Effector memory CD8-positive, alpha-beta T cell (primary cell): ENCODE measurements at places on chromosomes 13 and 19.

DNA sequence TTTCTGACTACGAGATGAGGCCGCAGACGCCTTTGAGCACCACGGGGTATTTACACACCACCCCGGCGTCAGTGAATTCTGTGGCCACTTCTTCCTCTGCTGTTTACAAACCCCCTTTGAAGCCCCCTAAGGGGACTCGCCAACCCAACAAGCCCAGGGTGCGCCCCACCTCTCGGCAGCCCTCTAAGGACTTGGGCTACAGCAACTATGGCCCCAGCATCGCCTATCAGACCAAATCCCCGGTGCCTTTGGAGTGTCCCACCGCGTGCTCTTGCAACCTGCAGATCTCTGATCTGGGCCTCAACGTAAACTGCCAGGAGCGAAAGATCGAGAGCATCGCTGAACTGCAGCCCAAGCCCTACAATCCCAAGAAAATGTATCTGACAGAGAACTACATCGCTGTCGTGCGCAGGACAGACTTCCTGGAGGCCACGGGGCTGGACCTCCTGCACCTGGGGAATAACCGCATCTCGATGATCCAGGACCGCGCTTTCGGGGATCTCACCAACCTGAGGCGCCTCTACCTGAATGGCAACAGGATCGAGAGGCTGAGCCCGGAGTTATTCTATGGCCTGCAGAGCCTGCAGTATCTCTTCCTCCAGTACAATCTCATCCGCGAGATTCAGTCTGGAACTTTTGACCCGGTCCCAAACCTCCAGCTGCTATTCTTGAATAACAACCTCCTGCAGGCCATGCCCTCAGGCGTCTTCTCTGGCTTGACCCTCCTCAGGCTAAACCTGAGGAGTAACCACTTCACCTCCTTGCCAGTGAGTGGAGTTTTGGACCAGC lies 5.3 kb downstream of the SLITRK5 start:
- DNase-seq: no peak
- H3K4me1 ChIP-seq: peaks cover 13% of the 10 kb centered on the region
- H3K27ac ChIP-seq: no peak overlapping the region
- peaks cover 53% of the 10 kb centered on the region for H3K27me3 ChIP-seq

DNA sequence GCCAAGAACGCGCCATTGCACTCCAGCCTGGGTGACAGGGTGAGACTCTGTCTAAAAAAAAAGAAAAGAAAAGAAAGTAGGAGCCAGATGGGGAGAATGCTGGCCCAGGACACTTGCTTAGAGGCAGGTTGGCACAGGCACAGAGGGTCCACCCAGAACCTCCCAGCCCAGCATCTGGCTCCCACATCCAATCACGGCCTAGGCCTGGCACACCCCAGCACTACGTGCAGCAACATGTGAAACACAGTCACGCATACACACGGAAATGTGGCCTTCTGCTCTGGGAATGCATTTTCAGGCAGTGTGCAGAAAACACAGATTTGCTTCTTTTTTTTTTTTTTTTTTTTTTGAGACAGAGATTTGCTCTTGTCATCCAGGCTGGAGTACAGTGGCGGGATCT lies 20.9 kb upstream of the FOSB start:
- H3K4me3 ChIP-seq: no peak overlapping the region
- no peaks in the 10 kb centered on the region for H3K27me3 ChIP-seq
- H3K27ac ChIP-seq: peak overlapping the region; percentile 97
- no peak for DNase-seq
- H3K4me1 ChIP-seq: peaks cover 61% of the 10 kb centered on the region
- peaks cover 61% of the 10 kb centered on the region for H3K36me3 ChIP-seq

DNA sequence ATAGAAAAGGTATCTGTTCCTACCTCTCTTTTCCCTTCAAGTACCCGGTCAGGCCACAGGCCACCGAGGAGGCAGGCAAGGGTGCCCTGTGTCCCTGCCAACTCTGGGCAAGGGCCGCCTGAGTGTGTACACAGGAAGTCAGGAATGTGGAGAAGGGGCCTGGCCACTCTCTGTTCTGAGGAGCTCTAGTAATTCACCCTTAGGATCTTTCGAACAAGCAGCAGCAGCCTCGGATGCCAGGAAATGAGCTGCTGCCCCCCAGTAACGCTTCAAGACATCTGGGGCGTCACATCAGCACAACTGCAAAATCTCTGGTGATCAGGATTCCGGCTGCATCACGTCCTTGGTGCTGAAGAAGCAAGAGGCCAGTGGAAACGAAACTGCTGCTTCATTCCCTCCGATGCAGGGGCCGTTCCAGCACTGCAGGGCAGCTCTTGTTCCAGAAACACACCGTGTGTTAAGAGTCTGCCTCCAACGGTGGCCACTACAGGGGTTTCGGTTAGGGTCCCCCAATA lies 2.0 kb downstream of the RAB20 start:
- peaks cover 18% of the 10 kb centered on the region for H3K4me1 ChIP-seq
- H3K27me3 ChIP-seq: peaks cover 13% of the 10 kb centered on the region
- no peaks in the 10 kb centered on the region for H3K36me3 ChIP-seq
- no peak for DNase-seq
- H3K4me3 ChIP-seq: peak overlapping the region; percentile 90

DNA sequence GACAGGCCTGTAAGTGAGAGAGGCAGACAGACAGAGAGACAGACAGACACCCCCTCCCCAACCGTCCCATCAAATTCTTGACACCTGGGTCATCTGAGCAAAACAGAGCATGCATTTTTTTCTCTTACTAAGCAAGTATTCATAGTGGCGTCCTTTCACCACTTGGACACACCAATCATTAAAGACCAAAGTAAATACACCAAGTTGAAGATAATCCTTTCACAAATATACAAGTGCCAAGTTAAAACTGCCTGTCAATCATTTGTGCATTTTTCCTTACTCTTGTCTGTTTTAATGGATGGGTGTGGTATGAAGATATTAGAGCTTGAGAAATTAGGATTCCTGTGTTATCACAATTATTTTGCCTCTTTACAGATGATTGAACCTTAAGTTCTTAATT lies 337.3 kb downstream of the ATP8A2 start:
- DNase-seq: no peak
- H3K27me3 ChIP-seq: peaks cover 6% of the 10 kb centered on the region
- H3K36me3 ChIP-seq: no peaks in the 10 kb centered on the region
- no peaks in the 10 kb centered on the region for H3K4me1 ChIP-seq

DNA sequence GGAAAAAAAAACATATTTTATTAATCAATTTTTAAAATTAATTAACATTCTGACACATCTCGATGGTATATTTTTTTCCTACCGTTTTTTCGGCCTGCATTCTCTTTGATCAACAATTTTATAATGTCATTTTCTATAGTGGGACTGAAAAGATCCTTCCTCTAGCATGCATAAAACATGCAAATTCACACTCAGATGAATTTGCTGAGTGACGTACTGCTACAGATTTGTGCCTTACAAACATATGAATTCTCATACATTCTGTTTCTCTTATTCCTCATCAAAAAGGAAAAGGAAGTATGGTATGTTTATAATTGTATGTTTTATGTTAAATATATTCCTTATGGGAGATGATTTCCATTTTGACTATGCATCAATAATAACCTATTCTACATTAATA lies 458.2 kb downstream of the TSHZ3 start:
- H3K4me3 ChIP-seq: no peak overlapping the region
- no peaks in the 10 kb centered on the region for H3K4me1 ChIP-seq
- no peak for DNase-seq
- H3K27ac ChIP-seq: no peak overlapping the region

- H3K36me3 ChIP-seq: peaks cover 3% of the 10 kb centered on the region
- no peak for DNase-seq
- H3K4me1 ChIP-seq: no peaks in the 10 kb centered on the region
- no peak within 1 kb of the TSS for H3K4me3 ChIP-seq
Measured at GRCh38 chr19:44671400-44671799, at the start of gene CEACAM19. Gene CEACAM19 (plus strand): TSS chr19:44671482. CDS start chr19:44671932, 450 bp downstream.

- H3K4me1 ChIP-seq: no peaks in the 10 kb centered on the region
- H3K27ac ChIP-seq: no peak overlapping the region
- H3K4me3 ChIP-seq: no peak overlapping the region
- no peaks in the 10 kb centered on the region for H3K27me3 ChIP-seq
Measured at GRCh38 chr13:105311094-105311493, 1224.4 kb downstream of the EFNB2 start.

DNA sequence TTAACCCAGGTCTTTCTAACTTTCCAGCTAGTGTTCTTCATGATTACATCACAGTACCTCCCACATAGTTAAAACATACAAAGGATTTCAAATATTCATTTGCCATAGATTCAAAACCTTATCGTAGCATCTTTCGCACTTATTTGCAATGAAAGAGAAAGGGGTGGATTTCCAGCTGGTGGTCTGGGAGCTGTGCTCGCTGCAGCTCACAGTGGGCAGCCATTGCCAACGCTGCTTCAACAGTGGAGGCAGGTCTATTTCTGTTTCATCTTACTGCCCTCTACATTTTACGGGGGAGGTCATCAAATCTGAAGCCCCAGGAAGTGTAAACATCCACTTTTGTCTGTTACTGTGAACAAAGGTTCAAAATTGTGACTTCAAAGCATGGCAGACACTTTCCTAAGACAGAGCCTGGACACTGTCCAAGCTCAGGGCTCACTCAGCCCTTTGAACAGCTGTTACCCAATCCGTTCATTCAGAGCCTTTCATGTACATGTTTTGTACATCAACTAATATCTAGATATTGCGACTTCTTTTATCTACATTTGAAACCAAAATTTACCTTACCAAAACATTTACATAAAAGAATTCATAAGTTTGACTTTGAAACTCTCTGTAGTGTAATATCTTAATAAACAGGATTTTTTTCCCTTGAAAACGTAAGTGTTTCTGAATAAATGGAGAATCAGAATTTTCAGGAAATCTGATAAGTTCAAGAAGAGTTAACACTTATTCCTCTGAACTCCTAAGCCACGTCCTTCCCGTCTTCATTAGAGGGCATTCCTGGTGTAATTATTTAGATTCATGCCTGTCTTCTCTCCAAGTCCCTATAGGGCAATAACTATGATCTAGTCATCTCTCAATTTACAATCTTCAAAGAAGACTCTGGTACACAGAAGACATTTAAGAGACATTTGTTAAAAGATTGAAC lies 25.1 kb downstream of the STARD13 start:
- no peak overlapping the region for H3K27ac ChIP-seq
- no peak overlapping the region for H3K4me3 ChIP-seq
- H3K4me1 ChIP-seq: no peaks in the 10 kb centered on the region
- no peaks in the 10 kb centered on the region for H3K36me3 ChIP-seq
- DNase-seq: no peak

GRCh38 chr19:31784671-31785101 lies 435.4 kb upstream of the TSHZ3 start:
- peaks cover 20% of the 10 kb centered on the region for H3K27me3 ChIP-seq
- no peaks in the 10 kb centered on the region for H3K4me1 ChIP-seq
- no peak overlapping the region for H3K4me3 ChIP-seq
- H3K36me3 ChIP-seq: no peaks in the 10 kb centered on the region

DNA sequence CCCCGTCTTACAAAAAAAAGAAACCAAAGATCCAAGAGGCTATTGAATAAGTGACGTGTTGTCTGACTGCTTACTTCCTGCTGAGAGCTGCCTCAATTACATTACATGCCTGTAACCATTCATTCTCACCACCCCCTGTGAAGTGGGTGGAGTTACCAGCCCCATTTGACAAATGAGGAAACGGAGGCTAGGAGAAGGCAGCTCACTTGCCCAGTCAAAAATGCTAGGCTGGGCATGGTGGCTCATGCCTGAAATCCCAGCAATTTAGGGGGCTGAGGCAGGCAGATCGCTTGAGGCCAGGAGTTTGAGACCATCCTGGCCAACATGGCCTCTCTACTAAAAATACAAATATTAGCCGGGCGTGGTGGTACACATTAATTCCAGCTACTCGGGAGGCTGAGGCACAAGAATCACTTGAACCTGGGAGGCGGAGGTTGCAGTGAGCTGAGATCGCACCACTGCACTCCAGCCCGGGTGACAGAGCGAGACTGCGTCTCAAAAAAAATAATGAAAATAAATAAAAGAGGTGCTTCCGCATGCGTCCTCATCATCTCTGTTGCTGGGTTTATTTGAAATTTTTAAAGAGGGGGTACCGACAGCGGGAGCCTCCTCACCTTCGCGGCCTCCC lies 499 bp downstream of the LSM7 start:
- H3K4me3 ChIP-seq: peak overlapping the region; percentile 97
- peaks cover 32% of the 10 kb centered on the region for H3K4me1 ChIP-seq
- peaks cover 46% of the 10 kb centered on the region for H3K36me3 ChIP-seq
- H3K27me3 ChIP-seq: no peaks in the 10 kb centered on the region
- peak; percentile 48 for DNase-seq

- H3K36me3 ChIP-seq: no peaks in the 10 kb centered on the region
- DNase-seq: no peak
- no peak overlapping the region for H3K27ac ChIP-seq
- H3K4me3 ChIP-seq: no peak overlapping the region
- H3K27me3 ChIP-seq: no peaks in the 10 kb centered on the region
Measured at GRCh38 chr19:30760014-30760413, 387.8 kb downstream of the ZNF536 start.

- no peaks in the 10 kb centered on the region for H3K4me1 ChIP-seq
- no peak overlapping the region for H3K27ac ChIP-seq
- peaks cover 3% of the 10 kb centered on the region for H3K36me3 ChIP-seq
- H3K27me3 ChIP-seq: peaks cover 51% of the 10 kb centered on the region
Measured at GRCh38 chr13:110759710-110760109, 46.2 kb downstream of the ING1 start.

GRCh38 chr13:32261567-32261966 lies 53.6 kb downstream of the ZAR1L start:
- no peak overlapping the region for H3K27ac ChIP-seq
- no peaks in the 10 kb centered on the region for H3K27me3 ChIP-seq
- no peak overlapping the region for H3K4me3 ChIP-seq
- H3K4me1 ChIP-seq: no peaks in the 10 kb centered on the region
- DNase-seq: no peak
- peaks cover 14% of the 10 kb centered on the region for H3K36me3 ChIP-seq

- no peak overlapping the region for H3K4me3 ChIP-seq
- peak; percentile 38 for DNase-seq
- no peak overlapping the region for H3K27ac ChIP-seq
- no peaks in the 10 kb centered on the region for H3K36me3 ChIP-seq
- no peaks in the 10 kb centered on the region for H3K27me3 ChIP-seq
Measured at GRCh38 chr13:99028890-99029289, 51.0 kb upstream of the DOCK9 start.

DNA sequence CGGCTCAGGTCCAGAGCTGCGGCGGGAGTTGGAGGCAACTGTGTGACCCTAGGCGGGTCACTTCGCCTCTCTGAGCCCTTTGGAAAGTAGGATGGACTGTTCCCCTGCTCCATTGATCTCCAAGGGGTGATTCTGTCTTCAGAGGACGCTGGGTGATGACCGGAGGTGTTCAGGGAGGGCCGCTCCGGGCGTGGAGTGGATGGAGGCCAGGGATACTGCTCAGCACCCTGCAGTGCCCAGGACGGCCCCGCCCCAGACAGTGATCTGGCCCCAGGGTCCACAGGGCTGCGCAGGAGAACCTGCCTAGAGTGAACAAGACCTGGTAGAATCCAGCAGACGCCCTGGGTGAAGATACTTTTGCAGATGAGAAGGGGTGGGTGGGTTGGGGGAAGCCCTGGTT lies 7.0 kb downstream of the NCLN start:
- H3K27ac ChIP-seq: no peak overlapping the region
- H3K27me3 ChIP-seq: no peaks in the 10 kb centered on the region
- DNase-seq: no peak
- H3K4me3 ChIP-seq: no peak overlapping the region

DNA sequence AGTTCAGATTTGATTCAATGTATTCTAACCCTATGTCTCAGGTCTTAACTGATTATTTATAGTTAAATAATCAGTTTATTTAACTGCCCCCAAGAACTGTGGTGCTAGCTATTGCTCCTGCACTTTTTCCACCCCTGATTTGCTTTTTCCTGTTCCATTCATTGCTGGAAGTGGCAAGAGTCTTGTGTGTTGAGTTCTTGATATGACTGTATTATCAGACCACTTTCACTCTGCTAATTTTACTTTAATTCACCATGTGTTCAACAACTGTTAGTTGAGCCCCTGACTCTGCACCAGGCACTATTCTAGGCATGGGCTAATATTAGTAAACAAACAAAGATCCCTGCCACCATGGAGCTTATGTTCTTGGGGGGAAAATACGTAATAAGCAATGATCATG lies 39.9 kb downstream of the WDFY2 start:
- H3K4me1 ChIP-seq: peaks cover 31% of the 10 kb centered on the region
- H3K36me3 ChIP-seq: peaks cover 13% of the 10 kb centered on the region
- H3K4me3 ChIP-seq: no peak overlapping the region
